ENCODE measurements at places on chromosomes 6 and 20.

DNA sequence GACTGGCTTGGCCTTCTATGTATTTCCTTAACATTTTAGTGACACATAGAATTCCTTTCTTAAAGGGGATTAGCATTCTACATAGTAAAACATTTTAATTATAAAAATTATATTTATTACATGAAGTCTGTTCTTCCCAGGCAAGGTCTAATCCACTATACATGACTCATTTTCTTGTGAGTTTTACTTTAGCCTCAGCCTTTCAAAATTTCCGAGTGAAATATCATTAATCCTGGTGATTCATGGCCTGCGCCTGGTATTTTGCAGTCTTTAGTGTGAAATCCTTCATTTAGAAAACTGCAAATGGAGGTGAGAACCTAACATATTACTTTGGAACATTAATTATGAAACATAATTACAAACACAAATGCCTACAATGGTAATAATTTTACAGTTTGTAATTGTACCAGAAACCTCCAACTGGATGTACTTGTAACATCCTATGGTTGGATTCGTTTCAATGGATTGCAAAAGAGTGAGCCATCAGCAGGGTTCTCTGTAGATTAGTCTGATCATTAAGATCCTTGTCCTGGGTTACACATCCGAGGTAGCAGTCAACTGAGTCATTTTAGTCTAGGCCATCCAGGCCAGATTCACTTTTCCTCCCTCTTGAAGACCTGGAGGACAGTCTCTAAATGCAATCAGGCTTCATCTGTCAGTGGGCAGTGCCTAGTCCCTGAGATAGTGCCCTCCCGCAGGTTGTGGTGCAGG is 272.0 kb downstream of the PACRG start:
- DNase-seq = no peak

DNA sequence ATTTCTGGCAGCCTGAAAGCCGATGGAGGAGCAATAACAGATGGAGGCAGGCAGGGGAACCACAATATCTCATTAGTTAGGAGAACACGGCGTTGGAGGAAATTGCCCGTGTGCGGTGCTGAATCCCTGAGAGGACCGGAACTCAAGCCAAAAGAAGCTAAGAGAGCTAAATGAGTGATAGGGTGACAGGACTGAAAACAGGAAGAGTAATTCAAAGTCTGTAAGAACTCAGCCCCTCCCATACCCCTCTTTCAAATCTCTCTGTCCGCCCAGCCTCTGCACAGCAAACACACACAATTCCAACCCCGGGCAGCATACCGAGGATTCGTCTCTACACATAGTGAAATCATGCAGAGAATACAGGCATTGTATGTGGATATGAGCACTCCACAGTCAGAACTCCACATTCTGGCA is 2.6 kb upstream of the IPCEF1 start:
- DNase-seq = no peak

DNA sequence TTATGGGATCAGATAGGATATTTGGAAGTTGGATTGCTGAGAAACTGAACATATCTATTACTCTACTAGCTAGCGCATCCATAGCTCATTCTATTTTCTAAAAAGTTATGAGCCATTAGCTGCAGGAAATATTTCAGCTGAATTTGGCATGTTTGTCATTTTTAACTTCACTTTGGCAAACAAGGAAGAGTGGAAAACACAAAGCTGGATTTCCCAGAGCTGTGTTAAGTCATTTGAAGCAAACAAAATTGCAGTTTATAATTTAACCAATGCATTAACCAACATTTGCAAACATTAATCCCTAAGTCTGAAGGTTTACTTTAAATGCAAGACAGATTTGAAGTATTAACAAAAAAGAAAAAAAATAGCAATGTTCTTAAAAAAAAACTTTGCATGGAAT is 1.2 kb downstream of the ALDH8A1 start:
- DNase-seq = no peak

DNA sequence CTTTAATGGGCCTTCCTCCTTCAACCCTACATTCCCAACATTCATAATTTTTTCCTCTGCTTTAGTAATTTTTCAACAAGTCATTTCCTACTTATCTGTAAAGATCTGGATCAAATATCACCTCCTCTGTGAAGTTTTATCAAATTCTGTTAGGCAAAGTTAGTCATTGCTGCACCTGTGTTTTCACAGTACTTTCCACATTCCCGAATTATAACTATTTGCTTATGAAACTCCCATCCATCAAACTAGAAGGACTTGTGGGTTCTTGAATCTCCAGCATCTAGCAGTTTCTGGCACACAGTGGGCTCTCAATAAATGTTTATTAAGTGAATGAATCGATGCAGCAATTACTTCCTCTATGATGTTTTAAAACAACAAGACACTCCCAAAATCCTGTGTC is 257.6 kb downstream of the HDGFL1 start:
- DNase-seq = no peak

GRCh38 chr6:45609141-45609638 is 231.5 kb upstream of the SUPT3H start:
- no peak for DNase-seq

GRCh38 chr20:46040902-46041535 is 12.0 kb downstream of the SLC12A5 start:
- no peak for DNase-seq

DNA sequence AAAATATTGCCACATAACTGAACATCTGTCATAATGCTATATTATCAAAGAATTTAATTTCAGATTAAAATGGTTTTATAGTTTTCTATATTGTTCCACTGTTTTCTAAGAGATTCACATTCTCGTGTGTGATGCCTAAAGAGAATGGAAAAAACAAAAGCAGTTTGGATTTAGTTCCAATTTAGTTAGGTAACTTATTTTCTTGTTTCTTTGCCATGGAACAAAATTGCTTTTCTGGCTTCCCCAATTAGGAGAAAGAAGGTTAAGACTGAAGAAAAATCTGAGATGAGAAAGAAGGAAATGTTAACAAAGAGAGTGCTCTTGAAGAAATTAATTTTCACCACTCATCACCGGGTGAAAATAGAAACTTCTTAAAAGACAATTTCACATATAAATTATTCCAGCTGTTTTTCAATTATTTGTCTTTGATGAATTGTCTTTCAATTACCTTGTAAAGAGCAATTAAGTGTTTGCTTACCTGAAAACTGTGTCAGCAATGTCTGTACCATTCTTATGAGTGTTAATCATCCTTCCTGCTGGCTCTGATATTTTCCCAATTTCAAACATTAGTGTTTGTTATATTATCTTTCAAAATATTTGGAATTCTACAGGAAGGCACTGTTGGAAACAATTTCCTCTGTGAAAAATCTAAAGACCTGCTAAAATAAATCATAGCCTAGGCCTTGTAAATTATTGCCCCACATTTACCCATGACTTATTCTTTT is 19.5 kb downstream of the PHACTR2 start:
- DNase-seq = no peak

DNA sequence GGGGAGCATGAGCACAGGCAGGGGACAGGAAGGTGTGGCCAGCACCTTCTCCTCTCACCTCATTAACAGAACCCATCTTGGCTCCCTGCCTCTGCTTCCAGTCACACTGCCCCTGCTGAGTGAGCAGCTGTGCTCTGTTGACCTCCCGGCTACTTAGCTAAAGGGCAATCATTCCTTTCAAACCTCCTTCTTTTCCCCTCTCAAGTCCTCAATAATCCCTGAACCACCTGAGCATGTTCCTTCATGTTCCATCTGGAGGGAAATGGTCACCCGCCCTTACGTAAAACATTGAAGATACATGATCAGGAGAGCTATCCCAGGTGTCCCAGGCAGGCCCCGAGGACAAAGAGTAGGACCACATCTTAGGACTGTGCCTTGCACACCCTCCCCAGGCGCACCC is 21.7 kb upstream of the MRPS10 start:
- no peak for DNase-seq

- DNase-seq = no peak
These were observed 159.0 kb downstream of the GMDS start for GRCh38 chr6:2086326-2086965.

GRCh38 chr6:27809067-27809938 is 102.9 kb downstream of the OR2B2 start:
- no peak for DNase-seq

DNA sequence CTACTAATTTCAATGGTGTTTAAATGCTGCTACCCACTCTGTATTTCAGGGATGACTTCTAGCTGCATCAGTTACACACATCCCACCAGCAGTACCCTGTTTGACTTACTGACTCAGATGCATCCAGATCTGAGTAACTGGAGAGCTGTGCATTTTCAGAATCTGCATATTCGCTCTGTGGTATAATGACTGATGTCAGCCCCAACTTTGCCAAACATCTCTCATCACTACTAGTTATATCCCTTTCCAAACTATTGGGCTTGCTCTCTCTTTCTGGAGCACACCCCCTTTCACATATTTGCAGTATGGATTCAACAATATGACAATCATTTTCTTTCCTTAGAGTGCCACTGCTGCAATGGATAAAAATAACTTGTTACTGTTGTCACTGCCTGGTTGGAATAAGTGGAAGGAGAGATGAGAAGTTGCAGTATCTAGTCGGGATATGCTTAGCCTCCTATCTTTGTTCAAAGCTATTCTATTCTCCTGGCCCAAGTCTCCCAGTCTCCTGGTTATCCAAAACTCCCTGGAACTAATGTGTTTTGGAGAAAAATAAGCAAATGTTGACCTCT is 3.3 kb upstream of the RSPO3 start:
- no peak for DNase-seq

DNA sequence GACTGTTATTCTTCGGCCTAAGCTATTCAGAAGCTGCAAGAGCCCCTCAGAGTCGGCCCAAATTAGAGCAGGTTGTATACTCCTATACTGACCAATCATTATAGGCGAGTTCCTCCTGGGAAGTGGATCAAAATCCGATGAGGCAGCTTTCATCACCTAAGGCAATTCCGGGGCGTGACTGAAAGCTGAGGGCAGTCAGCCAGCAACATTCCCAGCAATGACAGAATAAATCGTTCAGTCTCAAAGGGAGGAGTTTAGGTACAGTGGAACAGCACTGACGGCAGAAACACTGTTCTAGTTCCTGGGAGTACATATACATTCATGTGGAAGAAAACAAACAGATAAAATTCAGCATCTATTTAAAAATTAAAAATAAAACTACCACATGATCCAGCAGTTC is 10.8 kb downstream of the HLA-DQB2 start:
- no peak for DNase-seq

DNA sequence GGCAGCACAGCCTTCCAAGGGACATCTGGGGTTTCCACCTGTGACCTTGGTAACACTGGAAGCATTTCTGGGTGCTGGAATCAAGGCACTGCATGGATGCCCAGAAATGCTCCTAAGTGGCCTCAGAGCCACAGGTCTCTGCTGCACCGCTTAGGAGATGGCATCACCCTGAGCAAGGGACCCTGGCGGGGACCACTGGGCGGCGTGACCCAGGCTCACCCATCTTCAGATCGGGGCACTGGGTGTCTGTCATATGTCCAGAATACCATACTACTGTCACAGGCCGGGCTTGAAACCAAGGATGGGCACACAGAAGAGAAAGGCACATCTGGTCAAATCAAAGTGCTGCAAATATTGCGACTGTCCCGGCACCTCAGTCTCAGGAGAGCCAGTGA is 45.9 kb downstream of the SSR1 start:
- DNase-seq = no peak

DNA sequence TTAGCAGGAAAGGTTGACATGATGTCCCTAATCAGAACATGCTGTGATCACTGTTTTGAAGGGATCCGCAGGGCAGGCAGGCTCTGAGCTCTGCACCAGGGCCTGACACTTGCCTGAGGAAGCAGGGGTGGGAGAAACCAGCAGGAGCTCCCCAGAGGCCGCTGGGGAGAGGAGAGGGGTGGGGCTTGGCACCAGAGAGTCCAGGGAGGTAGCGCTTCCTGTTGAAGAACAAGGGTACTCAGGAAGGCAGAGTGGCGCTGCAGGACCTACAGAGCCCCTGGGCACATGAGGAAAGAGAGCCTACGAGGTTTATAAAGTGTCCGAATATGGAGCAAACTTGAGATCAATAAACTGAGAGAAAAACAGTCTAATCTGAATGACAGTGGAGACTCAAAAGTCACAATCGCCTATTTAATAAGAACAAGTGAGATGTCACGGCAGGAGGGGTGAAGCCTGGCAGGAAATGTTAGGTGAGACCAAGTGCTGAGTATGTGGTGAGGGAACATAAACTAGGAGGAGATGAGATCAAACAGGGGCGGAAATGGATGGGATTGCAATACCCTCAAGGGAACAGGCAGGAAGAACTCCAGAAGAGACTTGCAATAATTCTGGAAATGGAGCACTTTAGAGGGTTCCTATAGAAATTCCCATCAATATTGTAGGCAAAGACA is 5.8 kb upstream of the TBXT start:
- no peak for DNase-seq

DNA sequence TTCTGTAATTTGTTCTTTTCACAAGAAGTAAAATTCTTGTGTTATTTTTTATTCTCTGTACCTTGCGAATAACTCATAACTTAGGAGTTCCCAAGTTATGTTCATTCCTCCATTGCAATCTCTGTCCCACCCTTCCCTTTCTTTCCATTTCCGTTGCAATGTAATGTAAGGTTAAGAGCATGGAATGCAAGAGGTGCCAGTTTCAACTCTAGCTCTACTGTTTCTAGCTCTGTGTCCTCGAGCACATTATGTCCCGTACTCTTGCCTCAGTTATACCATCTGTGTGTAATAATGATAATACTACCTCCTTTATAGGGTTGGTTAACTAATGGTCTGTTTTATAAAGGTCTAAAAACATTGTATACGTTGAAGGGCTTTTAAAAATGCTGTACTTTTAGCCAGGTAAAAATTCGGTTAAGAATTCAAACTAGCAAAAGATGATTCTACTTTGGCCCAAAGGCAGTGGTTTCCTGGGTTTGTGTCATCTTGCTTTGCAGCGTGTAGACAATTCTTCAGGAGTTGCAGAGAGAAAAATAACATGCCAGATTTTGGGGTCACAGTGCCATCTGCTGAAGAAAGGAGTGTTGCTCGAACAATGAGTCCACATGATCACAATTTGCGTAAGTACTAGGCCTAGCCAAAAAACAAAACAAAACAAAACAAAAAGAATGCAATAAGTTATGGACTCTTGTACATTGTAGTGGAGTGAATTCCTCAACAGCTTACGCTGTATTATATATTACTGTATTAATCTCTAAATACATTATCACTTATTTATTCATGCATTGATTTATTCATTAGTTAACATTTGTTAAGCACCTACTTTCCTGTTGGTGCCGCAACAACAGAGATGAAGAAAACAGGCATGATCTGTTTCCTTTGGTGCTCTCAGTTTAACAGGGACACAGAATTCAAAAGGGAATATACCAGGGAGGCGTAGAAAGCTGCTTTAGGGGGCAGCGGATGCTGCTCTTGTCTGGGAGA is 10.0 kb upstream of the PFDN4 start:
- no peak for DNase-seq

GRCh38 chr20:48681201-48681872 is 146.5 kb downstream of the PREX1 start:
- DNase-seq = no peak

DNA sequence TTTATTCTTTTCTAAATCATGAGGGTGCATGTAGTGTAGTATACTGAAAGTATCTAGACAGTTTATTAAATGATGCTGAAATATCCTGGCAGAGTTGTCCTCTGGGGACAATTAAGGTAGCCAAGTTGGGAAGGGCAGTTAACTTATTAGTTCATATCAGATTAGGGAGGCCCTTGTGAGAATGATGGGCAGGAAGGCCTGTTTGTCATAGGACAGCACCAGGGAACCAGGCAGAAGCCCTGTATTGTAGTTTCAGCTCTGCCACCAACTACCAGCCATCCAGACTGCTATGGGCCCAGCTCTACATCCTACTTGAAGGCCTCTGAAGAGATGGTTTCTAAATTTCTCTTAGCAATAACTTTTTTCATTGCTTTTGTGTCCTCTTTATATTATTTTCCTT is 4.0 kb downstream of the MYLIP start:
- no peak for DNase-seq
